ENCODE measurements at places on chromosomes 3 and 15.

DNA sequence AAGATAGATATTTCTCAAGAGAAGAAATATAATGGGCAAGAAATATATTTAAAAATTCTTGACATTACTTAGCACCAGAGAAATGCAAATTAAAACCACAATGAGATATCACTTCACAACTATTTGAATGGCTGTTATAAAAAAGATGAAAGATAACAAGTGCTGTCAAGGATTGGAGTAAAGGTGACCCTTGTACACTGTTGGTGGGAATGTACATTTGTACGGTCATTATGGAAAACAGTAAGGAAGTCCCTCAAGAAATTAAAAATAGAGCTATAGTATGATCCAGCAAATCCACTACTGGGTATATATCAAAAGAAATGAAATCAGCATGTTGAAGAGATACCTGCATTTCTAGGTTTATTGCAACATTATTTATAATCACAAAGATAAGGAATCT lies 326.4 kb downstream of the GBE1 start:
- DNase-seq = no peak

- no peak for DNase-seq
These were observed 177.7 kb upstream of the NR2E3 start for GRCh38 chr15:71632576-71633195.

- DNase-seq = no peak
These were observed 60.8 kb downstream of the ATP13A5 start for GRCh38 chr3:193317682-193318300.

- no peak for DNase-seq
These were observed 45.5 kb downstream of the PHLDB2 start for GRCh38 chr3:111904376-111905241.

- no peak for DNase-seq
These were observed 7.7 kb downstream of the ITPKA start for GRCh38 chr15:41501191-41501917.

GRCh38 chr15:78170848-78171773 lies 21.9 kb downstream of the IDH3A start:
- no peak for DNase-seq

DNA sequence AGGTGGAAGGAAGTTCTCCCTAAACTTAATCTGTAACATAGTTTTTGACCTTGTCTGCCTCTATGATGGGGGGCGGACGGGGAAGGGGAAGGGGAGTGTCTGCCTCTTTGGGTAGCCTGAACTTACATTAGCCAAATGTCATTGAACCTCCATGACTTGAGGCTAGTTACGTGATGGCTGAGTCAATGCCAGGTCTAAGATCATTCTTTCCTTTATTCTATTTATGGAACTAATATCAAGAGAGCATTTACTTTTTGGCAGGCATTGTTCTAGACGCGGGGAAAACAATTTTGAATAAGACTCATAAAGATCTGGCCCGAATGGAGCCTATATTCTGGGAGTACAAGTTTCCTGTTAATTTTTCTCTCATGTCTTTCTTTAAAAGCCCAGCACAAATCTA lies 340.7 kb upstream of the C2CD4B start:
- no peak for DNase-seq

DNA sequence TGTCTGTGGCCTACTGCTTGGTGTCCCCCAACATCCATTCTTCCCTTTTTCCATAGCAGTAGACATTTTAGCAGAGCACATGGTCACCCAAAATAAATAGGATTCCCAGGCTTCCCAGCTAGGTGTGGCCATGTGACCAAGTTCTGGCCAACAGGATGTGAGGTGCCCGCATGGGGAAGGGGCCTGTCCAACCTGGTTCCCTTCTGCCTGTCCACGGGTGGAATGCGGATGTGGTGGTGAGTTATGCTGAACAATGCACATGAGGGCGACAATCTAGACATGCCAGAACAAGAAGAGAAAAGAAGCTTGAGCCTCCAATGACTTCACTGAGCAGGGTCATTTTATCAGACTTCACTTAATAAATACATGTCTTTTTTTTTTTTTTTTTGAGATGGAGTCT lies 77.6 kb upstream of the DLG1 start:
- DNase-seq = no peak

DNA sequence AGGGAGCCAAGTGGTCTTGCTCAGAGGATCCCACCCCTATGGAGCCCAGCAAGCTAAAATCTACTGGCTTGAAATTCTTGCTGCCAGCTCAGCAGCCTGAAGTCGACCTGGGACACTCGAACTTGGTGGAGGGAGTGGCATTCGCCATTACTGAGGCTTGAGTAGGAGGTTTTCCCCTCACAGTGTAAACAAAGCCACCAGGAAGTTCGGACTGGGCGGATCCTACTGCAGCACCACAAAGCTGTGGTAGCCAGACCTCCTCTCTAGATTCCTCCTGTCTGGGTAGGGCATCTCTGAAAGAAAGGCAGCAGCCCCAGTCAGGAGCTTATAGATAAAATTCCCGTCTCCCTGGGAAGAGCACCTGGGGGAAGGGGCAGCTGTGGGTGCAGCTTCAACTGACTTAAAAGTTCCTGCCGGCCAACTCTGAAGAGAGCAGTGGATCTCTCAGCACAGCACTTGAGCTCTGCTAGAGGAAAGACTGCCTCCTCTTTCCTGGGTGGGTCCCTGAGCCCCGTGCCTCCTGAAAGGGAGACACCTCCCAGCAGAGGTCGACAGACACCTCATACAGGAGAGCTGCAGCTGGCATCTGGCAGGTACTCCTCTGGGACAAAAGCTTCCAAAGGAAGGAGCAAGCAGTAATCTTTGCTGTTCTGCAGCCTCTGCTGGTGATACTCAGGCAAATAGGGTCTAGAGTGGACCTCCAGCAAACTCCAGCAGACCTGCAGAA lies 576.3 kb upstream of the NECTIN3 start:
- DNase-seq = no peak

DNA sequence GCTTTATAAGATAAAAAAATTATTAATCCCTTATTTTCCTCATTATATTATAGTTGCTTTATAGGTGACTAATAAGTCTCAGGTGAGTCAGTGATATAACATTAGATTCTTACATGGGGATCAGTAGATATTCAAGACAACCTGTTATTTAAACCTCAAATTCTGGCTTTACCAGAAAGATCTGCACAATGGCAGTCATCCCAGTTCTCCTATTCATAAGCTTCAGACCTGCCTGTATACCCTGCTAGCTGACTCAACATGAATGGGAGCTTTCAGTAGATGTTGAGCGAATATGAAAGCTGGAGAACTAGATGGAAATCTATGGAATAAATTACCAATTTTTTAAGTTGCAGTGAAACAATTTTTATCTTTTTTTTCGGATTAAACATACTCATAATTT lies 20.5 kb upstream of the CCDC54 start:
- DNase-seq = no peak

DNA sequence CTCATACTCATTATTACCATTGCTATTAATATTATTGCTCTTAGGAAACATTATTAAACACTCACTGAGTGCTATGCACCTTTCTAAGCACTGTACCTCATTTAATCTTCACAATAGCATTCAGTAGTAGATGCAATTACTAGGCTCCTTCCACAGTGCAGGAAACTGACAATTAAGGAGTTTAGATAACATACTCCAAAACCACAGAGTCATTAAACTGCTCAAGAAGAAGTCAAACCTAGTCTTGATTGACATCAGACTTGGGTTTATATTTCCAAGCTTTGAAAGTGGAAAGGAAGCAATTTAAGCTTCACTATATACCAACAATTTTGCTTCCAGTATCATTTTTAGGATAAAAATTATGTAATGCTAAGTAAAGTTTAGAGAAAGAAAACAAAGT lies 490.1 kb upstream of the ARRDC4 start:
- no peak for DNase-seq

- peak; percentile 91 for DNase-seq
These were observed 609 bp downstream of the RNF13 start for GRCh38 chr3:149813367-149814281.

DNA sequence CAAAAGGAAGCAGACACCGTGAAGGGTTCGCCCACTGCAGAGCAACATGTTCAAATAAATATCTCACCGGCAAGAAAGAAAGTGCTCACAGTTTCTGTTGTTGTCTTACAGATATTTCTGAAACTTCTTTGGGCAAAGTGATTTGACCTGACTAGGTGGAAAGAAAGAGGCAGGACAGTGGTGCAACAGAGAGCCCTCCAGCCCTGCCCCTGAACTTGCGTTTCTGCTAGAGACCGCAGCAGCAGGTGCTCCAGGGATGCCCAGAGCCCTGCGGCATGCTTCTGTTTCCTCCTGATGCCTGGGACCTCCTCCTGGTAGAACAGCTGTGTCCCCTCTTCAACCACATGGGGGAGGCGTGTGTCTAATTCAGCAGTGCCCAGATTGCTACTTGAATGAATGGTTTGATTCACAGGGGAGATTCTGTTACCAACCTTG lies 123.4 kb downstream of the ATP10A start:
- DNase-seq = no peak

GRCh38 chr15:62112616-62113593 lies 46.1 kb downstream of the C2CD4A start:
- no peak for DNase-seq

- DNase-seq = no peak
These were observed 1134.2 kb downstream of the ROBO1 start for GRCh38 chr3:78633626-78634025.

GRCh38 chr3:65604863-65605526 lies 433.7 kb downstream of the MAGI1 start:
- DNase-seq = no peak

GRCh38 chr15:53910236-53910849 lies 67.9 kb upstream of the UNC13C start:
- DNase-seq = peak; percentile 33

DNA sequence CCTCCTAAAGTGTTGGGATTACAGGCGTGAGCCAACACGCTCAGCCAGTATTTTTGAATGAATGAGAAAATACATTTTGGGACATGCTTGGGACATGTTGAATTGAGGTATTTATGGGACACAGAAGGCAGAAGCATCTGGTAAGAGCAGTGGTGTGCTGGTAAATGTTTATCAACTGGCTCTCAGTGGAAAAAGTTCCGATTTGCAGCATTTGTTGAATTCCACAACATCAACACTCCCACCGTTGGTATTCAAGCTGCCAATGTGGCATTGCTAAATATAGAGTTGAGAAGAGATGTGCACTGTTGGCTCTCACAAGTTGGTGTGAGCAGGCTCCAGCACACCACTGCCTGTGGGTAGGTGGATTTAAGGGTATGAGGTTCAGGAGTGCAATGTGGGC lies 35.8 kb upstream of the LRRFIP2 start:
- DNase-seq = no peak
